ENCODE measurements at places on chromosomes 16 and 17. TPM values are rescaled to one million over a fixed set of nuclear protein-coding genes. Genes with fewer than 3 reads are reported as not detected.

DNA sequence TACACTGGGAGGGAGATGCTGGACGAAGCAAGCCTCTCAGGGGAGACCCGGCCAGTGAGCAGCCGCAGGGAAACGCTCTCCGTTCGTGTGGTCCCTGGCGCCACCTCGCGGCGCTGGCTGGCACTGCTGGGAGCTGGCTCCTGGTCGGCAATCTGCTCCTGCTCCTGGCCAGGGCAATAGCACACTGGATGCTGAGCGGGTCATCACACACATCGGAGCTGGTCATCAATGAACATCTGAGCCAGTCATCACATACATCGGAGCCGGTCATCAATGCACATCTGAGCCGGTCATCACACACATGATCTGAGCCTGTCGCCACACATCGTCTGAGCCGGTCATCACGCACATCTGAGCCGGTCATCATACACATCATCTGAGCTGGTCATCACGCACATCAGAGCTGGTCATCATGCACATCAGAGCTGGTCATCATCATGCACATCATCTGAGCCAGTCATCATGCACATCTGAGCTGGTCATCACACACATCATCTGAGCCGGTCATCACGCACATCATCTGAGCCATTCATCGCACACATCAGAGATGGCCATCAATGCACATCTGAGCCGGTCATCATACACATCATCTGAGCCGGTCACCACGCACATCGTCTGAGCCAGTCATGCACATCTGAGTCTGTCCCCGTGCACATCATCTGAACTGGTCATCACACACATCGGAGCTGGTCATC is 217.3 kb downstream of the RBFOX3 start:
- H3K4me3 ChIP-seq: no peak overlapping the region
- DNase-seq: peak; percentile 81
- H3K27me3 ChIP-seq: peaks cover 46% of the 10 kb centered on the region

DNA sequence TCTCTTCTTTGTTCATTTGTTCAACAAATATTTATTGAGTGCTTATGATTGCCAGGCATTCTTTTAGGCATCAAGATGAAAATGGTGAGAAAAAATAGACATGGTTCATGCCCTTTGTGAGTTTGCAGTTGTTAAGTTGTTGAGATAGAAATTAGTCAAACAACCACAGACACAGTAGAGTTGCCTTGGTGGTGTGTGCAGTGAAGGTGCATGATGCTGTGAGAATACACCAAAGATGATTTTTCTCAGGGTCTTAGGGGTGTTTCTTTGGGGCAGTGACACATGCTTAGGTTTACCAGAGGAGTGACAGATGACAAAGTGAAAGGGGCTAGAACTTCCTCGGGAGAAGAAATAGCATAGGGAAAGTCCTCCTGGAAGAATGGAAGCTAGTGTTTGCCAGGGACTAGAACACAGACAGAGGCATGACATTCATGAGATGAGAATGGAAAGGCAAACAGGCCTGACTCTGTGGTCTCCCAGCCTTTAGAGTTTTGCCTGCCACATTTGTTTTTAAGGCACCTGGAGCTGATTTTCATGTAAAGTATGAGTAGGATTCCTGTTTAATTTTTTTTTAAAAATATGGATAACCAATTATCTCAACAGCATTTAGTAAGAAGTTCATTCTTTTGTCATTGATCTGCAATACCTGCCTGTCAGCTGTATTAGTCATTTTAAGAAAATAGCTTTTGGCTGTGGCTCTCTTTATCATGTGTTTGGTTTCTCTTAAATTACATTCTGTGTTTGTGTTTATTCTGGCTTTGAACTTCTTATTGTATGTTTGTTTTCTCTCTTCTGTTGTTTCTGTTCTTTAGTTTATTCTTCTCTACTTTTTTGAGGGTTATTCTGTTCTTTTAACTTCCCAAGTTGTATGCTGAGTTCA is 36.6 kb downstream of the CYLD start:
- H3K4me3 ChIP-seq: no peak overlapping the region
- DNase-seq: no peak
- no peak overlapping the region for H3K27ac ChIP-seq
- peaks cover 78% of the 10 kb centered on the region for H3K36me3 ChIP-seq
- no peaks in the 10 kb centered on the region for H3K4me1 ChIP-seq

GRCh38 chr17:47731396-47731795 is 1.6 kb upstream of the TBX21 start:
- H3K4me3 ChIP-seq: no peak overlapping the region
- peaks cover 2% of the 10 kb centered on the region for H3K27me3 ChIP-seq
- no peak for DNase-seq
- peaks cover 43% of the 10 kb centered on the region for H3K4me1 ChIP-seq
- no peak overlapping the region for H3K27ac ChIP-seq

DNA sequence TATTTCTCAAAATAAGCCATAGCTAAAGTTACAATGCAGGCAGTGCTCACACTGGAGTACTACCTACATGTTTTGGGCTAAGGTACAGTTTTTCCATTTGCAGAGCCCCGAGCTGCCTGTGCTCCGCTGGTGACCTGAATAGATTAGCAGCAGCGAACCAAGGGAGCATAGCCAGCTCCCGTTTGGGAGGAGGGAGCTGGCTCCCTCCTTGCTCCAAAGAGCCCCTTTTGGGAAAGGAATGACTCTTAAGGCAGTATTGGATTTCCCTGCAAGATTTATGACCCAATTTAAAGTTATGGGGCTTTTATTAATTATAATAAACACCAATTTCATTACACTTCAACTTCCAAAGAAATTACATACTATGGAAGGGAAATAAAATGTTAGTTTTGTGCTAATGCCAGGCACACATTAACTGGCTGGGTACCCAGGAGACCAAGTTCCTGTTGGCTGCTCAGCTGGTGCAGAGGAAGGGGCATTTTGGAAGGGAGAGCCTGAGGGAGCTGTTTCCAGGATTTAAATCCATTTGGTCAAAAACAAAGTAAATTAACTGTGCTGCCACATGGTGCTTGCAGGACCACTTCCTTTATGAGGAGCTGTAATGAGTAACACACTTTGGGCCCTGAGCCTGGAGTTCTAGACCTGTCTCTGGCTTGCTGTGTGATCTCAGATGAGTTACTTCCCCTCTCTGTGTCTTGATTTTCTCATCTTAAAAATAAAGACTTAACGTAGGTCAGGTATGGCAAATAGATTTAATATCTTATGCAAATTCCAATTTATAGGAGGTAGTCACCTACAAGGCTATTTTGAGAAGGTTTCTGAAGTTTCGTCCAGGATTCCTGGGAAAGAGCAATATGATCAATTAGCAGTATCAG is 362.1 kb upstream of the CCL2 start:
- no peak overlapping the region for H3K27ac ChIP-seq
- no peaks in the 10 kb centered on the region for H3K36me3 ChIP-seq
- H3K27me3 ChIP-seq: peaks cover 10% of the 10 kb centered on the region
- no peak for DNase-seq

GRCh38 chr16:56574625-56575024 is 9.8 kb downstream of the MT4 start:
- H3K27me3 ChIP-seq: no peaks in the 10 kb centered on the region
- no peaks in the 10 kb centered on the region for H3K4me1 ChIP-seq
- H3K36me3 ChIP-seq: no peaks in the 10 kb centered on the region
- no peak overlapping the region for H3K4me3 ChIP-seq
- no peak for DNase-seq
- no peak overlapping the region for H3K27ac ChIP-seq

DNA sequence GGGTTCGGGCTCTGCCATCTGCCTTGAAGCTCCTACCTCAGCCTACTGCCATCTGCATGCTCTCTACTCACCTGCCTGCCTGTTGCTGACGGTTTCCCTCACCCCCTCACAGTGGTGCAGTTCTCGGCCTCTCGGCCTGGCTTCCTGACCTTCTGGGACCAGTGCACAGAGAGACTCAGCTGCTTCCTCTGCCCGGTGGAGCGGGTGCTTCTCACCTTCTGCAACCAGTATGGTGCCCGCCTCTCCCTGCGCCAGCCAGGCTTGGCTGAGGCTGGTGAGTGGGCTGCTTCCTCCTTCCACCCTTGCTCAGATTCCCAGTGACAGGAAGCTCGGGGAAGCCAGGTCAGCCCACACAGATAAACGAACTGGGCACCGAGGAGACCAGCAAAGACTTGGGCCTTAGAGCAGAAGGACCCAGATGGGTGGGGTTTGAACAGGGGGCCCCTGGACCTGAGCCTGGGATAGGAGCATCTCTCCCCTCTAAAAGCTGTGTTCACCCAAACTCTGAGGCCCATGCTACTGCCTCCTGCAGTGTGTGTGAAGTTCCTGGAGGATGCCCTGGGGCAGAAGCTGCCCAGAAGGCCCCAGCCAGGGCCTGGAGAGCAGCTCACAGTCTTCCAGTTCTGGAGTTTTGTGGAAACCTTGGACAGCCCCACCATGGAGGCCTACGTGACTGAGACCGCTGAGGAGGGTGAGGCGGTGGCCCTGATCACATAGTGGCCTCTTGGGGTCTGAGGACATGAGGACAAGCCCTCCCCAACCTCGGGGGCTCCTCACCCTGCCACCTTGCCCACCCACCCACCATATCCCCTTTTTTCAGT is 16.4 kb downstream of the RIPOR1 start:
- peaks cover 87% of the 10 kb centered on the region for H3K4me1 ChIP-seq
- no peak for DNase-seq
- peak overlapping the region; percentile 66 for H3K27ac ChIP-seq
- H3K4me3 ChIP-seq: no peak overlapping the region

GRCh38 chr17:75694536-75694935 is 26.7 kb upstream of the ITGB4 start:
- H3K4me1 ChIP-seq: peaks cover 22% of the 10 kb centered on the region
- H3K27me3 ChIP-seq: no peaks in the 10 kb centered on the region
- H3K36me3 ChIP-seq: peaks cover 74% of the 10 kb centered on the region
- H3K27ac ChIP-seq: no peak overlapping the region

DNA sequence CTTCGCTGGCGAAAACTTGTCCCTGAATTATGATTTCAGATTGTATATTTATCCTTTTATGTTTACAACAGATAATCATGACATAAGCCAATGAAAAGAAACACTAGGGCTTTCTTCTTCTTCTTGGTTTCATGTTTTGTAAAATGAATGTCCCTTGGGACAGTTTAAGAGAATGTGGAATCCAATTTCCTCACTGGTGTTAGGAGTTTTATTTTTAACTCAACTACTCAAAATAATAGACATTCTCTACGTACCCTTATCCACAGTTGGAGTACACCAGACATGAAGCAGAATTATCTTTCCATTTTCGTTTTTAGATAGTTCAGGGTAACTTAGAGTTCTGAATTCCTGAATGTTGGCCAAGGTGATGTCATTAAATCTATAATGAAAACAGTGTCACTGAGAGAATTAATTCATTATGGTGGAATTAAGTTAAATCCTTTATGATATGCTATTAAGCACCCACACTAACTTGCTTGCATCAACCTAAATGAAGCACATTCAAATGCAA is 43.4 kb downstream of the IRX6 start:
- no peaks in the 10 kb centered on the region for H3K36me3 ChIP-seq
- peaks cover 9% of the 10 kb centered on the region for H3K4me1 ChIP-seq
- H3K27me3 ChIP-seq: peaks cover 20% of the 10 kb centered on the region

DNA sequence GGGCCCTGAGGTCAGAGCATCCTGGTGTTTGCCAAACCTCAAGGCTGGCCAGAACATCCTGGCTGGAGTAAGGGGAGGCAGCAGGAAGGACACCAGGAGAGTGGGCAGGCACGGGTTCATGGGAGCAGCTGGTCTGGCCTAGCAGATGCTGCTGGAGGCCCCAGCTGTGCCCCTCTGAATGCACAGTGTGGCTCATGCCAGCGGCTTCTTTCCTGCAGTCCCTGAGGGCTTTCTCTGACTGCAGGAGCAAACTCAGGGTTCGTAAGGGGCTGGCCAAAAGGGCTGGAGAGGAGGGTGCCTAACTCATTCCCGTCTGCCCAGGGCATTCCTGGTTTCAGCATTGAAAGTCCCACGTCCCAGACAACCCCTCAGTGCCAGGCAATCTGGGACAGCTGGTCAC is 78.7 kb downstream of the ZDHHC7 start:
- no peaks in the 10 kb centered on the region for H3K36me3 ChIP-seq
- H3K4me1 ChIP-seq: no peaks in the 10 kb centered on the region
- no peak for DNase-seq
- H3K27me3 ChIP-seq: no peaks in the 10 kb centered on the region
- H3K27ac ChIP-seq: no peak overlapping the region

DNA sequence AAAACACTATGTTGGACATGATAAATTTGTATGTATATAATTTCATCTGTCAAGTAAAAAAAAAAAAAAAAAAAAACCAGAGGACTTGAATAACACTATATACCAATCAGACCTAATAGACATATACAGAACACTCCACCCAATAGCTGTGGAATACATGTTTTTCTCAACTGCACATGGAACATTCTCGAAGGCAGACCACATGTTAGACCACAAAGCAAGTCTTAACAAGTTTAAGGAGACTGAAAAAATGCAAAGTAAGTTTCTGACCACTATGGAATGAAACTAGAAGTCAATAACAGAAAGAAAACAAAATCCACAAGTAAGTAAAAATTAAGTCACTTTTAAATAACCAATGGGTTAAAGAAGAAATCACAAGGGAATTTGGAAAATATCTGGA is 8.4 kb upstream of the CNTNAP4 start:
- no peaks in the 10 kb centered on the region for H3K27me3 ChIP-seq
- no peaks in the 10 kb centered on the region for H3K36me3 ChIP-seq
- H3K4me3 ChIP-seq: no peak overlapping the region
- no peaks in the 10 kb centered on the region for H3K4me1 ChIP-seq
- H3K27ac ChIP-seq: no peak overlapping the region

DNA sequence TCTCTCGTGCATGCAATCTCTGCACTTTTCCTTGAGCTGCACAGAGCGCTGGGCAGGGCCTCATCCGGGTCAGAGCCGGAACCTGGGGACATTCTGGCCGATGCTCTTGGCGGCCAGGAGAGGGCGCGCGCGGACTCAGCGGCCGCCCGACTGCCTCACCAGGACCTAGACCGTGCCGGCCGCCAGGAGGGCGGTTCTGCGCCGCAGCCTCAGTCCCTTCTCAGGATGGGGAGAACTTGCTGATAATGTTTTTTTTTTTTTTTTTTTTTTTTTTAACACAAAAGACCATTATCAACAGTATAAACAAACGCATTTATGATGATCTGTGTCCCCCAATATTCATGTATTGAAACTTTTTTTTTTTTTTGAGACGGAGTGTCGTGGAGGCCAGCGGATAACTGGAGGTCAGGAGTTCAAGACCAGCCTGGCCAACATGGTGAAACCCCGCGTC is 8.1 kb upstream of the FLYWCH2 start:
- no peaks in the 10 kb centered on the region for H3K4me1 ChIP-seq
- no peaks in the 10 kb centered on the region for H3K36me3 ChIP-seq
- no peak overlapping the region for H3K4me3 ChIP-seq
- no peak overlapping the region for H3K27ac ChIP-seq

The LGALS9B gene
- not detected for total RNA-seq

The C16orf96 gene
- total RNA-seq: 0.13 TPM

The KCNJ12 gene
- not detected for total RNA-seq

The EPX gene
- total RNA-seq: not detected

Data from activated B cell treated with CpG ODN at 0.5 μM for 24 hours (primary cell).